ENCODE measurements at places on chromosomes 1 and 21.

GRCh38 chr1:115189814-115190539 lies 100.7 kb upstream of the TSPAN2 start:
- DNase-seq = no peak

DNA sequence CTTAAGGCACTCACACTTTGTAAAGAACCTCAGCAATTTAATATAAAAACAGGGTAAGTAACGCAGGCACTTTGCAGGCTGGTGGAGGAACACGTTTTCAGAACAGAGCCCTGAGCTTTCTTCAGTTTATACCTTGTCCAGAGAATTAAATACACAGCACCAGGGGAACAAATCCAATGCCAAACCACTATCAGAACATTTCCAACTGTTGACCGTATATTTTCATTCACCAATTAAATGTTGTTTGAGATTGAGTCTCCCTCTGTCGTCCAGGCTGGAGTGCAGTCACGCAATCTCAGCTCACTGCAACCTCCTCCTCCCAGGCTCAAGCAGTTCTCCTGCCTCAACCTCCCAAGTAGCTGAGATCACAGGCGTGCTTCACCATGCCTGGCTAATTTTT lies 29.7 kb downstream of the CLSTN1 start:
- no peak for DNase-seq

DNA sequence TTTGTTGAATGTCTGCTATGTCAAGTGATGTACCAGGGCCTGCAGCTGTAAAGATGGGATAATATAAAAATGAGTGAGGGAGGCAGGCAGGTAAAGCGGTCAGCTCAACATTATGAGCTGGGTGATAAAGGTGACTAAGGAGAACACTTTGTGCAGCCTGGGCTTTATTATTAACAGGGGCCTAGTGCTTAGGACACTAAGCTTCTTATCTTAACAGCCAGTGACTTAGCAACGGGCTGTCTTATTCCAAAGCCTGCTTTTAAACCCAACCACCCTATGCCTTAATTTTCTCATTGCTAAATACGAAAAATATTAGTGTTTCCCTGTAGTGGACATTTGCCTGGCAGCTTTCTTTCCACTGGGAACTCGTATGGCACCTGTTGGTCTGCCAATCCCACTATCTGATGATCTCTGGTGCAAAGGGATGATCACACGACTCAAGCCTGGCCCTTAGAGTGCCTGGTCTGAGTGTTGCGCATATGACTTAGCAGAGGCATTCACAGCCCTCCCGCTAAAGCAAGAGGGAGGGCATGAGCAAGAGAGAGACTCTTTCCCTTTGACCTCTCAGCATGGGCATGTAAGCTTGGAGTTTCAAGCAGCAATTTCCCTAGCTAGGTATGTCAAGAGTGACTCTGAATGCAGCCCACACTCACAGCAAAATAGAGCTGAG lies 98.6 kb upstream of the PAPPA2 start:
- no peak for DNase-seq

GRCh38 chr1:40300651-40301050 lies 16.4 kb downstream of the COL9A2 start:
- no peak for DNase-seq

DNA sequence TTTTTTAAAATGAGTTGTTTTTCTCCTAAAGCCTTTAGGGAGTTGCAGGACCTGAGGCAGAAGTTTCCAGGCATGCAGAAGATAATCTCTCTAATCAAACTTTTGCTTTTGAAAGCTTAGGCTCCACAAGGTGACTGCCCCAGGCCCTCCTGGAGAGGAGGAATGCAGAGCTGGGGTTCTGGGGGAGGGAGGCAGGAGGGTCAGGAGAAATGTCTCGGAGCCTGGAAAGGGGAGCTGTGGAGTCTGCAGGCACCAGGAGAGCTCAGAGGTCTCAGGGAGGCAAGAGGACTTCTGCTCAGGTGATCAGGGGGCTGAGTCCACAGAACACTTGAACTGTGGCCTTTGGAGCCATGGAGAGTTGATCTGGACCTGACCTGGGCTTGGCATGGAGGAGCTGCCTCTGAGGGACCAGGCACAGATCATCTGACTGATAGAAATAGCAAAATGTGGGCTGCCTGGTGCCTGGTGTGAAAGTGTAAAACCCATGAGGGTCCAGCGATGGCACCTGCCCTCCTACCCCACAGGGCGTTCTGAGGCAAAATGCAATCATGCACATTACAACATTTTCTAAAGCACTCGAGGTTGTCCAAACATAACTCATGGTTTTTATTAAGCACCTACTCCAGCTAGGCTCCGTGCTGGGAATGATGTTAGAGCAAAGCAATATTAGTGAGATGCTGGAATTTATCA lies 10.0 kb upstream of the ABCG1 start:
- no peak for DNase-seq

Data from right forelimb (tissue), 1 donor.